ENCODE measurements at places on chromosomes 13 and 19.

DNA sequence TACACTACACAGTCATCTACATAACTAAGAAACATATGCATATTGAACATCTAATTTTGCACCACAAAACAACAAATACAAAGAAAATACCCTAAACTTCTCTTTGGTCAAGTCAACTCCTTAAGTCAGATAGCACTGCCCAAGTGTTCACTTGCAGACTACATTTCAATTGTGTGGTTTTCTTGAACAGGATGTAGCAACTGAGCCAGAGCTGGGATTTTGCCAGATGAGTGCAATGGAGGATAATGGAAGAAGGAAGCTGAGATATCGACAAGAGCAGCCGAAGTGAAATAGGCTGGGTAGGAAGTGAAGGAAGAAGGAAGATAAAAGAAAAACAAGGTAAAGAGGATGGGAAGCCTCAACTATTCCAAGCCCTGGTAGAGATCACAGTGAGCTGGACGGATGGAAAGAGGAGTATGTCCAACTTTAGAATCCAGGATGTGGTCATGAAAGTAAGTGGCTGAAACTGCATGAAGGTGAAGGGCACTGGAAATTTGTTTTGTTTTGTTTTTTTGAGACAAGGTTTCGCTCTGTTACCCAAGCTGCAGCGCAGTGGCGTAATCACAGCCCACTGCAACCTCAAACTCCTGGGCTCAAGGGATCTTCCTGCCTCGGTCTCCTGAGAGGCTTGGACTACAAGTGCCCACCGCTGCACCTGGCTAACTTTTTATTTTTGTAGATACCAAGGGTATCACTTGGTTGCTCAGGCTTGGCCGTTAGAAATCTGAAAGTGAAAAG, 15.0 kb downstream of the NUFIP1 start:
- DNase-seq, result no peak

DNA sequence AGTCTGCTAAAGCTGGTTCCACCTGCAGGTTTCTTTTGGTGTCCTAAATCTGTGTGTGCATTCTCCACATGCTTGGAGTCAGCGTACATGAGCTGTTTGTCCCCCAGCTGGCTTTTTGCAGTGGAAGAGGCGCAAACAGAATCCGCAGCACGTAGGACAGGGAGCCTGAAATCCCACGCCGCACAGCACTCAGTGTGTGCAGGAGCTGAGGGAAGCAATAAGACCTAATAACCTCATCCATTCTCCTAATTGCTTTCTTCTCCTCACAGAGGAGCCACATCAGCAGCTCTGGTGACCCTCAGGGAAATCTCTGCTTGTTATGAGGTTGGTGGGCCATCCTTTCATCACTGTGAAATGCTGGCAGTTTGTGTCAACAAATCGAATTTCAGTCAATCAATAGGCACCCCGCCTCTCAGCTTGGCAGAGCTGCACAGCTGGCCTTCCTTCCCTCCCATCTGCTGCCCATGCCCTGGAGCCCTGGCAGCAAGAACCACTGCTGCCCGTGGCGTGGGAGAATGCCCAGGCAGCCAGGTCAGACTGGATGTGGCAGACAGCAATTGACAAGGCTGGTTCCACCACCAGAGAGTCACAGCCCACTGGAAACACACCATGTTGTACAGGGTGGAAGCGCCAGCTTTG, 136.7 kb downstream of the ZDHHC20 start:
- DNase-seq, result no peak

DNA sequence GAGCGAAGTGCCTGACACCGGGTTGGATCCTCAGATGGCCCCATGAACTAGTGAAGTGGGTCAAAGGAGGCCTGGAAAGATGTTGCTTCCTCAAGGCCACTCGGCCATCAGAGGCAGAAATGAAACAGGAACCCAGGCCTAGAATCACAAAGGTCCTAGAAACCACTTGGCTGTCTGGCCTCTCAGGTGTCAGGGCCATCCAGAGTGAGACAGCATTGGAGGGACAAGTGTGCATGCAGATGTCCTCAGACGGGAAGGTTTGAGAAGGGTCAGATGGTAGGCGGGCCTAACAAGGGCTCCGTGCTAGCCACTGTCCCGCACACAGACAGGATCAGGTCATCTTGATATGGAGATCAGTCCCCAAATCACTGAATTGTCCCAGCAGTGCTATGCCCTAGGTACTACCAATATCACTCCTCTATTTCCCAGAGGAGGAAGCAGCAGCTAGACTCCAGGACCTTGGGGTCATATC, 14.3 kb downstream of the CCDC97 start:
- DNase-seq, result no peak

GRCh38 chr13:30998136-30999088, 66.0 kb downstream of the TEX26 start:
- DNase-seq, result no peak

DNA sequence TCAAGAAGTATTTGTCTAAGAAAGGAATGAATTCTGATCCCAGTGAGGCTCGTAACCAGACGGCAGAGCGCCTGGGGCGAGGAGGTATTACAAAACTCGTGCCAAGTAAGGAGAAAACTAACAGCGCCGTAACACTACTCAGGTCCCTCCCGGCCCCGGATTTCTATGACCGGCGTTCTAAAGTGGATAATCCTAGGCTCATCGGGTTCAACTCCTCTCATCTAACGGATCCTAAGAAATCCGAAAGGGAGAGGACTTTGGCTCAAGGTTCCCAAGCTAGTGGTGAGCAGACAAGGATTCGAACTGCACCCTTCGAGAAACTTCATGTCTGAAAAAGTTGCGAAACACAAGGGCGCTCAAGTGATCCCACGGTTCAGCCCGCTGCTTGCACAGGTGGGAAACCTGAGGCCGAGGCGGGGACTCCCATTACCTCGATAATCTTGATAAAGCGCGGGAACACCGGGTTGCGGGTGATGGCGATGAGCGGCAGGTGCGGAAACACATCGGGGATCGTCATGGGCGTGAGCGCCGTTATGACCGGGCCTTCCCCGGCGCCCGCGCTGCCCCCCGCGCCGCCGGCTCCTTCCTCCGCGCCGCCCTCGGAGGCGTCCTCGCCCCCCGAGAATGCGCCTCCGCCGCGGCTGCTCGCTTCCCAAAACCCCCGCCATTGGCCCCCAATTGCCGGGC, 529 bp downstream of the LONP1 start:
- DNase-seq, result peak; percentile 34

DNA sequence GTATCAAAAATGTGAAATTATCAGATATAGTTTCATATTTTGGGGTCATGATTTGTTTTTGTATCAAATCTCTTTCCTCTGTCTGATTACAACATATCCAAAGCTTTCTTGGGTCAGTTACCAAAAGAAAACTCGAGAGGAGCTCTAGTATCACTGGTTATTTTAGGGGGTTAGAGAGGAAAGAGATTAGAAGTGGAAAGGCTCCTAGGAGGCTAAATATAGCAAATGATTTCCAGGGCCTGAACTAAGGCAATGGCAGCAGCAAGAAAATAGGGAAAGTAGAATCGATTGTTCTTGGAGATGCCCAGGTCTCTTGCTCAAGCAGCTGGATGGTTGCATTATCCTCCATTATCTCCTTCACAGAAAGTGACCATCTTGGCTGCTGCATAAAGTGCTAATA, 72.9 kb downstream of the NHLRC3 start:
- DNase-seq, result no peak
